ENCODE measurements at places on chromosomes 12 and 14.

DNA sequence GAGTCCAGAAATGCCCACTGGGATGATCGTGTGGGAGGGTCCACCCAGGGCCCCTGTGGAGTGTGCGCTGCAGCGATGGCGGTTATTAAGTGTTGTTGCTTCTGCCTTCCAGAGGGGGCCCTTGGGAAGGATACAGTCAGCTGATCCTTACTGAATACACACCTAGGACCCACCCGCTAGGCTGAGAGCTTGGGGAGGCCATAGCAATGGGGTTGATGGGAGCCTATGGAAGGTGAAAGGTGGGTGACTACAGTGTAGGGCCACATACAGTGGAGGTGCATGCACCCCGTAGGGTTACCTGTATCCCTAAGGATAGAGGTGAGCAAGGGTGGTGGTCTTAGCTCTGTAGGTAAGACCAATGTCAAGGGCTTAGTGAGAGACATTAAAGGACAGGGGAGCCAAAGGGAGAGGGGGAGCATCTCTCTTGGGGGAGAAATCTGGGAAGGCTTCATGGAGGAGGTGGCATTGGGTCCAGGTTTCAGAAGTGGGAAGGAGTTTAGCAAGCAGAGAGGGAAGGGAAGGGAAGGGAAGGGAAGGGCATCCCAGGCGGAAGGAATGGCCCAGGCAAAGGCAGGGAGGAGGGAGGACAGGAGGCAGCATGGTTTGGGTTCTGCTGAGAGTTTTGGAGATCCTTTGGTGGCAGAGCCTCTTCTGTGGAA, 73.1 kb upstream of the RIN3 start:
- DNase-seq, result no peak

GRCh38 chr14:62532181-62532580, 513.1 kb downstream of the KCNH5 start:
- no peak for DNase-seq

DNA sequence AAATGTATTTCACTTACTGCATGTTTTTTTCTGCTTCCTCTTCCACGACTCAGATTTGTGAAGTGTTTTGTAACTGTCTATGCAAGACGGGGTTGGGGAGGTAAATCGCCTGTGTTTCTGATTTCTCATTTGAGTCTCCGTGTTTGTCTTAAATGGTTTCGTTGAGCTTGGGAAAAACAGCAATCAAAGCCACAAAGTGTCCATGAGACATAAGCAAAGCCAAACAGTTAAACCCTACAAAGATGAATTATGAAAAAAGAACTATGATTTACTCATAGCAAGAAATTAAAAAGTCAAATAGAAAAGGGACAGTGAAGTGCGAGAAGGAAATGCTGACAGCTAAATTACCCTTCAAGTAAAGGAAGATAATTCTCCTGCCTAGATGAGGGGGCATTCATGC, 164.3 kb upstream of the TMPO start:
- no peak for DNase-seq

DNA sequence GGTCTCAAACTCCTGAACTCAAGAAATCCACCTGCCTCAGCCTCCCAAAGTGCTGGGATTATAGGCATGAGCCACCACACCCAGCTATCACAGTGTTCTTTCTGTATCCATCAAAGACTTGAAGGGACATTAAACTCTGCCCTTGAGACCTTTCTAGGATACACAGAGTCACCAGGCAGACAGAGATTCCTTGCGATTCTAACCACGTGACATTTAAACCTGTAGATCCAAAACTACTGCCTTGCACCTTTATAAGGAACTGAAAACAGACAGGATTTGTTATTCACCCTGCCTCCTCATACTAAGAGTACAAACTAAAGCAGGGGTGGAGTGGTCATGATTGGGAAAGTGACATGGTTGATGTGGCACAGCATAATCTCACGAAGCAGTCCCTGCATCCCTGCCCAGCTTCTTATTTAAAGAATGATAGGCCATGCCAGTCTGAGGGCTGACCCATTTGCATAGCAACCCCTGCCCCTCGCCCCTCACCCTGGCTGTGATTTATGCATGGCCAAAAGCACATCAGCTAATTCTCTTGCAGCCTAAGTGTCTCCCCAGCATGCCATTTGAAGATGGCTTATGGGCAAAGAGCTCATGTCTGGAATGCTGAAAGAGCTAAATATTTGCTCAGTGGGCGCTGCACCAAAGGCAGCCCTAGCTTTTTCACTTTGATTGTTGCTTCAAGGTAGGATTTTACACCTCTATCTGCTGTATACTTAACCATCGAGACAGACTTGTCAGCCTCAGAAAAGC, 43.2 kb upstream of the MYBPC1 start:
- DNase-seq, result no peak

DNA sequence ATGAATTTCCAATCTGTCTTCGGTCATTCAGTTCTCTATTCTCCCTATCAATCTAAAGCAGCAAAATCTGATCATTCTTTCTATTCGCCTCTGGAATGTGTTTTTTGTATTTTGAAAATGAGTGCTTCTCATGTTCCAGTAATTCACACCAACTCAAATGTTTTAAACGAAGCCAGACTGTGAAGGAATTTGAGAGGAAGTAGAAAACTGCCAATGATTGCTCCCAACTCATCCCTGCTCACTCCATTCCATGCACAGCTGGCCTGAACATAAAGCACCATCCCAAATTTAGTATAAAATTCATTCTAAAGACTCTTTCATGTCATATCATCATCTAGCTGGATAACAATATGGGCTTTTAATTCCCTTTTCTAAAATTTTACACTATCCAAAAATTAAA, 123.8 kb downstream of the DUSP6 start:
- no peak for DNase-seq

GRCh38 chr12:2358986-2359658, 306.3 kb downstream of the CACNA1C start:
- no peak for DNase-seq

- DNase-seq, result no peak
Observed at GRCh38 chr12:121966959-121967358, 48.6 kb downstream of the CFAP251 start.

DNA sequence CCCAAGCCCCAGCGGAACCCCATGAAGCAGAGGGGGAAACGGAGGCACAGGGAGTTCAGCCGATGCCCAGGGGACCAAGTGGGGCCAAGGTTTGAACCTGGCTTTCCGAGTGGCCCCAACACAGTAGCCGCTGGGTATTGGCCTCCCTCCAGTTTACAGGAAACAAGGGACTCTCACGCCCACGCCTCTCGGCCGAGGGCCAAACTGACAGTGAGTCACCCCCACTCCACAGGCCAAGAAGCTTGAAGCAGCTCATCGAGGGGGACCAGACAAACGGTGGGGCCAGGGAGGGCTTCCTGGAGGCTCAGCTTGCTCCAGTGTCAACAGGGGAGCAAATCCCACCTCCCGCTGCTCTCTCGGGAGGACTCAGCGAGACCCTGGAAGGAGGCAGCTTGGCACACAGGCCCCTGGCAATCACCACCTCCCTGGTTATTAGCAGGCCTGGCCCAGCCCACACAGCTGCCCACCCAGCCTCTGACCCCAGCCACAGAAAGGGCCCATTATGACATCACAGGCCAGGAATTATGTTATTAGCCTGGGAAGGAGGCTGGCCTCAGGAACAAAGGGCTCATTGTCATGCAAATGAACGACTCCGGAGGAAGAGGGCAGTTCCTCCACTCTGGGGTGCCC, 54.6 kb downstream of the NCOR2 start:
- DNase-seq, result peak; percentile 73

- no peak for DNase-seq
Observed at GRCh38 chr14:103581954-103582703, 19.4 kb downstream of the COA8 start.

GRCh38 chr12:10249690-10250455, 37.2 kb downstream of the GABARAPL1 start:
- DNase-seq, result no peak

GRCh38 chr12:91978143-91978542, 167.5 kb downstream of the BTG1 start:
- DNase-seq, result no peak

GRCh38 chr14:89032086-89032649, 207.7 kb downstream of the TTC8 start:
- DNase-seq, result no peak

- no peak for DNase-seq
Observed at GRCh38 chr12:122870163-122870842, 25.6 kb downstream of the VPS37B start.

GRCh38 chr12:78164154-78164553, 333.5 kb downstream of the NAV3 start:
- no peak for DNase-seq

GRCh38 chr12:69689638-69690037, 9.5 kb downstream of the BEST3 start:
- no peak for DNase-seq

- no peak for DNase-seq
Observed at GRCh38 chr12:92556637-92557421, 146.0 kb upstream of the PLEKHG7 start.

DNA sequence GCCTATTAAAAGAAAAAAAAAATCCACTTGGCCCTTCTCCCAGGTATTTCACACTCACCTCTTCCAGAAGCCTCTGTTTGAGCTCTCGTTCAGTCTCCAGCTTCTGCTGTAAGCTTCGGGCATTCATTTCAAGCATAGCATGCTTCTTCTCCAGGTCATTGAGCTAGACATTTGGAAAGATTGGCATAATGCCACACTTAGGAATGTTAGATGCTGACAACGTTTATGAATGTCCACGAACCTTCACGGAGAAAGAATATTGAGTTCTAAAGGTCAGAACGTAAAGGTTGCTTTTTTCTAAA, 60.5 kb downstream of the PRKAB1 start:
- DNase-seq, result no peak

DNA sequence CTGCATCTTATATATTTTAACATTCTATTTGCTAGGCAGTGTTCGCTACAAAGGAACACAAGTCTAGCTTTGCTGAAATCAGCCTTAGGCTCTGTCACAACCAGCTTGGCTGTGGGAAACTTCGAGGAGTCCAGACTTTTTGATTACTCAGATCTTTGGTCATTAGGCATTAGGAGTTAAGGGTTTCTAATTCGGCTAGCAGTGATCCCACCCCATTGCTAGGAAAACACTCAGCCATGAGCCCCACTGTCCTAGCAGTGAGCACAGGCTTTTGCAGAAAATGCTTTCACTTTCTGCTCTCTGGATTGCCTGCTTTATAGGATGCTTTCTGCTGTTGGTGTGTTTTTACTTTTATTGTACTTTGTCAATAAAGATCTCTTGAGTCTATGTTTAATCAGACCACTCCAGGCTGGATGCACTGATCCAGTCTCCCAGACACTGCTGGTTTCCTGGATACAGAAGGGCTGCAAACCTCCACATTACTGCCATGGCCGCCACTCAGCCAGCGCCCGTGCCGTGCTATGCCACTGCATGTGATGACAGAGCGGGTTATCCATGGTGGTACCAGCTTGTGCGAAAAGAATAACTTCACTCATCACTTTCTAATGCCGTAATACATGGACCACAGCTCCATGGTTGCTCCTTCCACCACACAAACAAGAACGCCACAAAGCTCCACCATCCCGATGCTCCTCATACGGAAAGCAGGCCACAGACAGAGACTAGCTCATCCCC, 41.0 kb upstream of the PYGL start:
- DNase-seq, result no peak

DNA sequence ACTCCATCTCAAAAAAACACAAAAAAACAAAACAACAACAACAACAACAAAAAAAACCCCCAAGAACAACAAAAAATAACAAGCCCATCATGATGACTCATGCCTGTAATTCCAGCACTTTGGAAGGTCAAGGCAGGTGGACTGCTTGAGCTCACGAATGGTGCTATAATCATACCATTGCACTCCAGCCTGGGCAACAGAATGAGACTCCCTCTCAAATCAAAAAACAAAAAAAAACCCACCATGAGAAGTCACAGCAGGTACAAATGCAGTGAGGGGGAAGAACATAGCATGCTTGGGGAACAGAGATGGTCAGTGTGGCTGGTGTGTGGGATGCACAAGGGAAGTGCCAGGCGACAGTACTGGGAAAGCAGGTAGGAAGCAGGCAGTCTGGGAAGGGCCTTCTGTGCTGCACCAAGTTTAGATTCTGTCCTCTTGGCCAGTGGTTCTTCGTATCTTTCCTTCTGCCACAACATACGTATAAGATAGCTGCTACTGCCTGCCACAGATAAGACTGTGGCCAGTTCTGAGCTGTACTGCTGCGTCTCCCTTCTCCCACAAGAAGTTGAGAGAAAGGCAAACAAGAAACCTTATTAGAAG, 28.0 kb downstream of the ATG14 start:
- no peak for DNase-seq

- no peak for DNase-seq
Observed at GRCh38 chr14:106044949-106045596, 518.7 kb downstream of the TMEM121 start.

DNA sequence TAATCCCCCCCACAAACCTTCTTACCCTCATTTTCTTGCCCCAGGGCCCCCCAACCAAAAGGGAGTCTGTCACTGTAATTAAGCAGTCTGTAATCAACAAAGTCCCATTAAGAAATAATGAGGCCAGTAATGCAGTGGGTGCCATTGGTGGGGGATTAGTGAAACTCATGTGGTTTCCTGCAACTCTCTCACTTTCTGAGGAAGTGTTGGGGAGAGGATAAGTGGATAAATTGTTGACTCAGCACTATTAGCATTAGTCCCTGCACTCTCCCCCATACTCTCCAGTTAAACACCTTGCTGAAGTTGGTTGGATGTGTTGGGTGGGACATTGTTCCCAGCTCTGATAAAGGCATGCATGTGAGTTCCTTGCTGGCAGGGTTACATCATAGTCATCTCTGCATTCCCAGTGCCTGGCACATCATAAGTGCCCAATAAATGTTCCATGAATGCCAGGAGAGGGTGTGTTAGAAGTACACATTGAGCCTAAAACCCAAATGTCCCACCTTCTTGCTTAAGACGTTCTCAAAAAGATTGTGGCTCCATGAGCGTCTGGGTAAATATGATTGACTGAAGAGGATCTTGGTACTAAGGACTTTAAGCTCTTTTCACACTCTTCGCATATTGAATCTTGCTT, 45.8 kb upstream of the HOXC13 start:
- DNase-seq, result no peak

GRCh38 chr14:63387711-63388110, 69.0 kb upstream of the GPHB5 start:
- DNase-seq, result no peak

DNA sequence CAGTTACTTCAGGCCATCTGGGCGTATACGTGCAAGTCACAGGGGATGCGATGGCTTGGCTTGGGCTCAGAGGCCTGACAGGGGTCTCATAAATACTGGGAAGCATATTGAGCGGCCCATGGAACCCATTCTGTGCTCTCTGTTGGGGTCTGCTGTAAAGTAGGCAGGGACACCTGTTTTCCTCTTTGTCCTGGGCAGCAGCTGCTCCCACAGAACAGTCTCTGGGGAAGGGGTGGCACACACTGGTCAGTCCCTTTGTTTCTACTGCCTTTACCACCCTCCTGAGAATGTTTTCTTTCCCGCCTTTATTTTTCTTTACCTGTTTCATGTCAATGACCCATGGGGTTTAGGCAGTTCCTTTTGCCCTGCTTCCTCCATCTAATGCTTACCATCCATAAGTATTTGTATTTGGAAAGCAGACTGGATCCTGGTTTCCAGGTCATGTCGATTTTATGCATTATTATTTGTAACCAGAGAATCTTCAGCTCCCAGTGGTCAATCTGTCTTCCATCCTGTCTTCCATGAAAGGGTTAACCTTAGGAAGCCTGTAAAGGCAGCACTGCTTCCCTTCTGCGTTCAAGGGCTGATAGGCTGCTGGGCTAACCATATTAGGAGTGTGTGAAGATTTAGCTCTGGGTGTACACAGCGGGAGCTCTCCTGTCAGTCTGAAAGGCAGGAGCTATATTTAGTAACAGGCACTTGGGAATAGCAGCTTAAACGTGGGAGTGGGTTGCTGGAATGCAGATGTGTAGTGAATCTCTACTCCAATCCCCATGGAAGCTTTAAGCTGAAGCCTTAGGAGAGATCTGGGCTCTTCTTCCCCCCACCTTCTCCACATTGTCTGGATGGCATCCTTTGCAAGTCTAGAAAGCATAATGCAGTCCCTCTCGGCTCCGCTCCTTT, 124.0 kb downstream of the DYRK2 start:
- DNase-seq, result peak; percentile 83
